ENCODE measurements at places on chromosomes 1 and 21.

DNA sequence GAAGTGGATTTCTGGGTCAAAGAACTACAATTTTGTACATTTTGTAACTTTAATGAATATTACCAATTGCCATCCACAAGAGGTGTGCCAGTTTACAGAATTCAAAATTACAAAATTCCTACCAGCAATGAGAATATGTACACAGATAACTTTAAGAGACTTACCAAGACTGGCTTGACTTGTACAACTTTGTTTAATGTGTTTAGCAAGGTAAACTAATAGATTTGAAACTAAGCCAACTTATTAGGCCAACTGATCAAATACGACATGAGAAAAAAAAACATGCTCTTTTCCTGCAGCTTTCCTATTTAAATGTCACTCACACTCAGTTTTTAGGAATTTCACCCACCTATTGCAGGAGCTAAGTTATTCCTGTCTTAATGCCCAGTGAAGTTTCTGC, 11.4 kb downstream of the EXOC8 start:
- no peak for DNase-seq

DNA sequence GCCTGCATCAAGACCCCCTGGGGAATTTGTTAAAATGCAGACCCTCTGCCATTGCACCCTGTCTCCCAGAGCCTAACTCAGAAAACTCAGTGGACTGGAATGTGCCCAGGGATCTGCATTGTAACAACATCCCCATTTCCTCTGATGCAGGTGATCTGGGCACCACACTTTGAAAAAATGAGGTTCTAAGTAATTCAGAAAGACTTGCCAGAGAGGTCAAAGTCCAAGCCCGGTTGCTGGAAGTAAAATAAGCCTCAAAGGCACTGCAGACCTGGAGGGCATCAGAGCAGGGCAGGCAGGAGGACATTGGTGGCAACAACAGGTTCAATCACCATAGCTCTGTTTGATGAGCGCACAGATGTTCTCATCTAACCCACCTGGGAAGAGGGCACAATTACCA, 90.7 kb downstream of the SYT2 start:
- no peak for DNase-seq

- DNase-seq = no peak
Measured at GRCh38 chr1:21930629-21931170, 6.4 kb downstream of the HSPG2 start.

- no peak for DNase-seq
Measured at GRCh38 chr1:198492872-198493271, 47.6 kb downstream of the ATP6V1G3 start.

DNA sequence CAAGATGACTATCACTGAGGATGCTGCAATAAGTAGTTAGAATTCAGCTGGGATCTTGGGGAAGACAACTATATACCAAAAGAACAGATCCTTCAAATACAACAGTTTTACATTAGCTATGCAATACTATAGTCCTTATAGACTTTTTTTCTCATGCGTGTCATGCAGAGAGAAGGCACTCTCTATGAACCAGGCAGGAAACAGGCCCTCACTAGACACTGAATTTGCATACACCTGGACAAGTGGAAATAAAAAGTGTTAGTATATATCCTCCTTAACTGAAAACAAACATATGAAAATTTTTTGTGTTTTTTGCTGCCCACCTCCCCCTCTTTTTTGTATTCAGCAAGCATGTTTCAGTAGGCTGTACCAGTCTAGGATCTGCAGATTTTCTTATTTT, 29.9 kb downstream of the TMCO1 start:
- no peak for DNase-seq

Data from mesenteric fat pad (tissue), 1 donor.